ENCODE measurements at places on chromosomes 7 and 10.

DNA sequence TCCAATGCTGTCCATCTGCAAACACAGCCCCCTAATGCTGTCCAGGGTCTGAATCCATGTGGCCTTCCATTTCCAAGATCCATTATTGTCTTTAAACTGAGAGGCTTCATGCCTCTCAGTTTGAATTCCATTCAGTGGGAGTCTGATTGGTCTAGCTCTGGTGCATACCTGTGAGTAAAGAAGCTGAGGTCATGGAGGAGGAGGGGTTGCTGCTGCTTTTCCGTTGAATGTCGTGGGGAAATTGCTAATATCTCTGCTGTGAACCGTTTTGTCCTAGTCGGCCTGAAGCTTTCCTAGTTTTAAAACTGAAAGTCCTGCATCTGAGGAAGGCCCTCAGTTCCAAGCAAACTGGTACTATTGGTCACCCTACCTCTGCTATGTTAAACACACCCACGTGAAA is 17.7 kb downstream of the SH2D4B start:
- no peak for DNase-seq

- peak; percentile 93 for DNase-seq
Observed at GRCh38 chr7:101217388-101218235, at the start of the genes PLOD3 and ZNHIT1. Gene PLOD3 (minus strand): TSS chr7:101217581. CDS start chr7:101217274, 307 bp downstream. Gene ZNHIT1 (plus strand): TSS chr7:101218165. CDS start chr7:101218196, 31 bp downstream.

GRCh38 chr10:9285690-9286089 is 1231.2 kb downstream of the GATA3 start:
- DNase-seq, result no peak

GRCh38 chr7:54141576-54141975 is 400.6 kb upstream of the VSTM2A start:
- no peak for DNase-seq

DNA sequence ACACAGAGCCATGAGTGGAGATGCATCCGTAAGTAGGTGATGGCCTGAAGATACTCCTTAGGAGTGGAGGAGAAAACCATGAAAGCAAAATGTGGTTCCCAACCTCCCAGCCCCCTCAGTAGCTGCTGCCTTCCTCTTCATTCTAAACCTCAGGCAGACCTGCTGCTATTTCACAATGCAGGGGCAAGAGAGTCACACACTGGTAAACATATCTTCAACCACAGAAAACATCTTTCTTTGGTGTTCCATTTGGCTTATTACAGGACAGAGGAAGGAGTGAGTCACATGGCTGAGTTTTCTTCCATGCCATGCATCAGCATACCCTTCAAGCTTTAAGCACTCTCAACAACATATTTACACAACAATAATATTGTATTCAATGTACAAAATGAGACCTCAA is 342.1 kb downstream of the BMPER start:
- DNase-seq, result no peak

- no peak for DNase-seq
Observed at GRCh38 chr10:124019886-124020797, 73.3 kb downstream of the CHST15 start.

GRCh38 chr7:134788191-134788590 is 8.8 kb downstream of the CALD1 start:
- DNase-seq, result no peak

DNA sequence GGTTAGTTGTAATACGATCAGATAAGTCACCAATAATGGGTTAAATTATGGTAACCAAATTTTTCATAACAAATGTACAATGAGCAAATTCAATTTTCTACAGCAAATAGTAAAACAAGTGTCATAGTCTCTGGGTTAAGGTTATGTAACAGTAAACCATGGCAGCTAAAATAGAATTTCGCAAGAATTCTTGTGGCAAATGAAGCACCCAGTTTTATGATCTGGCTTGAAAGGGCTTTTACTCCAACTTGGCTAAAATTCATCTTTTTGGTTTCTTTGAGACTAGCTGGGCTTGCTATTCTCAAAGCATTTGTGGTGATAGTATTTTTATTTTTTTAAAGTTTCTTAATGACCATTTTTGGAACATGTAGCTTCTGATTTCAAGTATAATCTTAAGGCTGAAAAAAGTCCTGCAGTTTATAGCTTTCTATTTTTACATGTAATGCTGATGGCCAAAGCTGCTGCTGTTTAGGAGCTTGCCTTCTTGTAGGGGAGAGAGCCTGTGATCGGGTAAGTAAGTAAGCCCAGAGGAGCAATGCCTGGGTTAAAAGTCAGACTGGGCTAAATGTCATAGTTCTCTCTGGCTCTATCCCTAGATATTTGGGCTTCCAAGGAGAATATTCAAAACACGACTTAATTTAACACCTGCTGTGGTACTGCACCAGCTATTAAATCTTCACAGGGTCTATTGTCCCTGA is 55.5 kb upstream of the SYPL1 start:
- DNase-seq, result no peak

DNA sequence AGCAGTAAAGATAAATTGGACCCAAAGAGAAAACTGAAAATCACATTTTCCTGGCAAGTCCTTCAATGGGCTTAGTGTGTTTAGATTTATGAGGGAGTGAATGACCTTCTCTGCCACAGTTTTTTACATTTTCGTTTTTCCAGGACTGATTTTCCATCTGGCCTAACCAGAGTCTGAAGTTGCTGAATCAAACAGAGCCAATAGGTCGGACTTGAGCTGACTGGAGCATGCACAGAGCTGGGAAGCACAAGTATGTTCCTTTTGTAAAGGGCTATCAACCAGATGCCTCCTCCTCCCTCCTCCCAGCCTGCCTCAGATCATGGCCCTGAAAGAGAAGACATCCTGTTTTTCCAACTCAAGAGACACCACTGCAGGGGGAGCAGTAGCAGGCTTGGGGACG is 126.0 kb upstream of the ANKRD1 start:
- no peak for DNase-seq

GRCh38 chr10:3783316-3783681 is 1.7 kb downstream of the KLF6 start:
- DNase-seq, result peak; percentile 68
